ENCODE measurements at places on chromosomes 13 and 19.

DNA sequence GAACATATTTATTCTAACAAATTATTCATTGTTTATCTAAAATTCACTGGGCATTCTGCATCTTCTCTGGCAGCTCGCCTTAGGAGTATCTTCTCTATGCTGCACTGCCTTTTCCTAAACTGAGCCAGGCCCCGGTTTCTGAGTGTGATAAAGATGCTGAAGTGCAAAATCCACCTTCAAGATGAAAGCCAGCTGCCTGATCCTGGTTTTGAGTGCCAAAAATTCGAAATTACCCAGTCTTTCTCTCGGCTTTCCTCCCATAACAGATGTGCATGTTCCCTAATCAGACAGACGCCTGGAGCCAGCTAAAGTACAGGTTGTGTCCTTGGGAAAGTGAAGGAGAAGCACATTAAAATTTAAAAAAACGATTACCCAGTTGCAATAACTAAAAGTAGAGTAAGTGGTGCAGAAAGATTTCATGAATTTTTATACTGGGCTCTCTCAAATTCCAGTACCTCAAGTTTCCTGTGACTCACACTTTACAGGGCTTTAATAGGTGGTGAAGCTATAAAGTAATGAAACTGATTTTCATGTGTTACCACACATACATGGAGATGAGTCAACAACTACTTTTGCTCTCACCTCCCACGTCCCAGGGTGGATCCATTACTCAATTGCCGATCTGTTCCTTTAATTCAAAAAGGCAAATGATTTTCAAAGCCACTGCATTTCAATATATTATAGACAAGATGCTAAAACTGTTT, 65.0 kb upstream of the GTF2F2 start:
- peak; percentile 85 for DNase-seq

GRCh38 chr13:76214001-76214400, 577.9 kb downstream of the LMO7 start:
- DNase-seq: no peak

GRCh38 chr19:3084943-3085342, 9.2 kb upstream of the GNA11 start:
- DNase-seq: no peak

DNA sequence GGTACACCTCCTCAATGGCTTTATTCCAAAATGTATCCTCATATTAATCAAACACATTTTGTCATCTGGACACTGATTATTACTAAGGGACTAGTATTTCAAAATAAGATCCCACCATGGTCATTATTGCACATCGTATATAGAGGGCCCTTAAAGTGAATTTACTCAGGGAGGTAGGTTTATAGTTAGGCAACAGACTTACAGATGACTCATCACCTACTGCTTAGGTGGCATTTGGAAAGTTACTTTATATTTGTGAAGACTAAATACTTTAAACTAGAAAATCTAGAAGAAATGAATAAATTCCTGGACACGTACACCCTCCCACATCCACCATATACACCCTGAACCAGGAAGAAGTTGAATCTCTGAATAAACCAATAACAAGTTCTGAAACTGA, 353.0 kb downstream of the KCTD12 start:
- no peak for DNase-seq

GRCh38 chr13:44951184-44951583, 38.1 kb downstream of the NUFIP1 start:
- no peak for DNase-seq

- no peak for DNase-seq
Observed at GRCh38 chr19:28285078-28285477, 927.9 kb downstream of the UQCRFS1 start.

GRCh38 chr13:108326309-108326708, 56.8 kb downstream of the TNFSF13B start:
- no peak for DNase-seq

DNA sequence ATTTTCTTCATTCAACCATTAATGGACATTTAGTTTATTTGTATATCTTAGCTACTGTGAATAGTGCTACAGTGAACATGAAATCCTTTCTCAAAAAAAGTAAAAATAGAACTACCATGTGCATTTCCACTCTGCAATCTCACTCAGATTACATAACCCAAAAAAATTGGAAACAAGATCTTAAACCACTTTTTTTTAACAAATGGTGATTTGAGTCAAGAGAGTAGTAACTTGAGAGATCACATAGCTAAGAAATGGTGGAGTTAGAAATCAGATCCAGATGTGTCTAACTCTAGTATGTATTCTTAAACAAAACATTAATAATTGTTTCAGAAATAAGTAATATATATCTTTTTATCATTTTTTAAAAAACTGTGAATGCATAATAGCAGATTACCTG, 318.3 kb upstream of the SGCG start:
- DNase-seq: no peak

DNA sequence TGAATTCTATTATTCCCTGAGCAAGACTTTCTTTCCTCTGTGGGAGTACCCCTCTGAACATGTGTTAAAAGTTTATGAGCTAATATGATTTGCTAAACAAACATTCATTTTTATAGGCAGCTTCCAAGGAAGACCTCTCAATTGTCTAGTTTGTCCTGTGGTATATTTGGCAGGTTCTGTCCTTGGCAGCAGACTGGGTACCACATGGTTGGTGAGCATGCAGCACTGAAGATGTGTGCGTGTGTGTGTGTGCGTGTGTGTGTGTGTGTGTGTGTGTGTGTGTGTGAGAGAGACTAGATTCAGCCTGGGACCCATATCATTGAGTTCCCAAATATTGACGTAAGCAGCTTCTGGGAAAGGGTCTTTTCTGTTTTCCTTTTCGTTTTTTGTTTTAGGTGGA, 24.0 kb downstream of the FGF9 start:
- no peak for DNase-seq

DNA sequence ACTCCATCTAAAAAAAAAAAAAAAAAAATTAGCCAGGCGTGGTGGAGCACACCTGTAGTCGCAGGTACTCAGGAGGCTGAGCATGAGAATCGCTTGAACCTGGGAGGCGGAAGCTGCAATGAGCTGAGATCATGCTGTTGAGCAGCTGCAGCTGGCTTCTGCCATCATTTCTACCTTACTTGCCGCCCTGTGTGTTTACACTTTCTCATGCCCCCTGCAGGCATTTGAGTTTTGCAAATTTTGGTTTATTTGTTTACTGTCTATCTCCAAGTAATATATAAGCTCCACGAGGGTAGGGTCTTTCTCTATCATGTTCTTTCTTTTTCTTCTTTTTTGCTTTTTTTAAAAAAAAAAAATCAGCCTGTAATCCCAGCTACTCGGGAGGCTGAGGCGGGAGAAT, 18.0 kb downstream of the CACNG6 start:
- no peak for DNase-seq
